ENCODE measurements at places on chromosomes 11 and 22.
A peak's percentile ranks its signal among the peaks of the same experiment; 100 is the strongest.

- peak; percentile 46 for DNase-seq
These were observed 11.2 kb downstream of the TOM1 start for GRCh38 chr22:35310556-35311550.

DNA sequence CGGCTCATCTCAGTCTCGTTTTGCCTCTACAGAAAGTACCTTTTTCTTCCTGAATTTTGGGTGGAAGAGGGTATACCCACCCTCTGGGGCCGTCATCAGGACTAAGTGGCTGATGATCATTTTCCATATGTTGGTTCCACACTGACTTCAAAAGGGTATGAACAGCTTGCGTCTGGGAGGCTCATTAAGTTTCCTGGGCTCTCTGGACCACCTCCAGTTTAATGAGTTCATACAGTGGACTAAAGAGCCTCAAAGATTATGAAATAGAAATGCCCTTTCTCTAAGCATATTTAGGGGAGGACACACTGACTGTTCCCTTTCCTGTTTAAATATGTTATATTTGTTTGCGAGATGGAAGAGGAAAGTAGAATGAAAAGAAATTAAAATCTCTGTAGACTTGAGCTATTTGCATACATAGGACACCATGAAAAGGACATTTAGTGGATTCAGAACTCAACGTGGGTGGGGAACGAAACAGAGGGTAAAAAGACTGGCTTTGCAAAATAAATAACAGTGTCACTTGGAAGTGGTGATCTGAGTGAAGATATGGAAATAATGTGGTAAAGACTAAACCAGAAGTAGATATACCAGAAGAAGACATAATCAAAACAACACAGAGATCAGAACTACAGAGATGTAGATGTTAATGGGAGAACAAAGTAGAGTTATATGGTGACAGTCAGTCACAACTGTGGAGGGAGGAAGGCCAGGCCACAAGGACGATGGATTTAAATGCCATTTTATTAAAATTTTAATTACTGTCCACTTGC, 18.7 kb downstream of the LDLRAD3 start:
- DNase-seq, result no peak

- no peak for DNase-seq
These were observed 29.6 kb downstream of the MARK2 start for GRCh38 chr11:63868399-63869064.

- no peak for DNase-seq
These were observed 133.8 kb downstream of the JRKL start for GRCh38 chr11:96523656-96524055.

DNA sequence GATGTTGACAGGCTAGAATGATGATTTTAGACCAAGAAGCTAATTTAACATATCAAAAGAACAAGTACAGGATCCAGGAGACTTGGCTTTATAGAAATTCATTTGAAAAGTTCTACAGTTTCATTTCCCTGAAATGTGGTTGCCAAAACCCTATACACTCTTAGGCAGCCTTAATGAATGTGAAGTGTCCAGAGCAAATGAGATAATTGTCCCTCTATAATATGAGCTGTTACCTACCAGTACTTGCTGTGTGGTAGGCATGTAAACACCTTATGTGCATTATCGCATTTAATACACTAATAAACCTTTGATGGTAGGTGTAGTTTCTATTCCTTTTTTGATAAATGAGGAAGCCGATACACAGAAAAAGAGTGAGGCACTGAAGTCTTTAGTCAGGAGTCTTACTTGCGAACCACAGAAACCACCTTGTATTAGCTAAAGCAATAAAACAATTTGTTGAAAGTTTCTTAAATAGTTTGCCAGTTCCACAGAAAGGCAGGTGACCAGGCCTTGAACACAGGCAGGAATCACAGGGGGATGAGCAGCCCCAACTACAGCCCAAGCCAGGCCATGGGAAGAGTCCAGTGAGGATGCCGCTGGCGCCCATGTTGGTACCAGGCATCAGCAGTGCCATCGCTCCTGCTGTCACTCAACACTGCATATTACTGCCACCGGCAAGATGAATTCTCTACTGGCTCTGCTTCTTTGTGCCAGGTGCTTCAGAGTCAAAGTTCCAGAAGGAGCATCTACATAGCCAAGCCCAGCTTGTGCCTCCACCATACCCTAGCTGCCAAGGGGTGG, 81.7 kb downstream of the SWAP70 start:
- no peak for DNase-seq

DNA sequence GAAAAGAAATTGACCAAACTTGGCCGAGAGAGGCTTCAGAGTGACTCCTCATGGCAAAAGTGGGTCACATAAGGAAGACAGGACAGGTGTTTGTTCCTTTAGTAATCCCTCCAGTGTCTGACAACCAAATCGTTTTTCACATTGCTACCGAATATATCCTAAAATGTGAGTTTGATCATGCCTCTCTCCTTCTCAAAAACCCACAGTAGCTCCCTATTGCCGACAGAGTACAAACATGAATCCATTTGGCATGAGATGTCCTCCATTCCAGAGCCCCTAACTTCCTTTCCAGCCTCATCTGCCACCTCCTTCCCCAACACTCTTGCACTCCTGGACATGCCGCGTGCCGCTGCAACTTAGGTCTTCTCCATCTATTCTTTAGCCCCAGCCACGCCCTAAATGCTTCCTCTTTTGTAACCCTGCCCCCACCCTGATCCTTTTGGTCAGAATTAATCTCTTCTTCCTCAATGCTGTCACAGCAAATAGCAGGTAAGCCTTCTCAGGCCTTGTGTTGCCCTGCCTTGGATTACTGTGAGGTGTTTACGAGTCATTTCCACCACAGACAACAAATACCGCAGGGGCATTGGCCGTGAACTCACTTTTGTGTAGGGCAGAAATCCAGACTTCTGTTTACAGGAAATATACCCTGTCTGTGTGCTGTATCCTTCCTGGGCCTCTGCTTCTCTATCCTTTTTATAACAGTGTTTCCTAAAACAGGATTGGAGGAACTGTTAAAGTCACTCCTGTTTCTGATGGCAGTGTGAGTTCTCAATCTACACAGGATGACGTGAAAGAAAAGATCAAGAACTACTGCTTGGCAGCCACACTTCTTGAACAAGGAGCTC, 66.0 kb upstream of the FTH1 start:
- DNase-seq, result peak; percentile 10

GRCh38 chr11:12853652-12854296, 155.3 kb upstream of the RASSF10 start:
- no peak for DNase-seq

DNA sequence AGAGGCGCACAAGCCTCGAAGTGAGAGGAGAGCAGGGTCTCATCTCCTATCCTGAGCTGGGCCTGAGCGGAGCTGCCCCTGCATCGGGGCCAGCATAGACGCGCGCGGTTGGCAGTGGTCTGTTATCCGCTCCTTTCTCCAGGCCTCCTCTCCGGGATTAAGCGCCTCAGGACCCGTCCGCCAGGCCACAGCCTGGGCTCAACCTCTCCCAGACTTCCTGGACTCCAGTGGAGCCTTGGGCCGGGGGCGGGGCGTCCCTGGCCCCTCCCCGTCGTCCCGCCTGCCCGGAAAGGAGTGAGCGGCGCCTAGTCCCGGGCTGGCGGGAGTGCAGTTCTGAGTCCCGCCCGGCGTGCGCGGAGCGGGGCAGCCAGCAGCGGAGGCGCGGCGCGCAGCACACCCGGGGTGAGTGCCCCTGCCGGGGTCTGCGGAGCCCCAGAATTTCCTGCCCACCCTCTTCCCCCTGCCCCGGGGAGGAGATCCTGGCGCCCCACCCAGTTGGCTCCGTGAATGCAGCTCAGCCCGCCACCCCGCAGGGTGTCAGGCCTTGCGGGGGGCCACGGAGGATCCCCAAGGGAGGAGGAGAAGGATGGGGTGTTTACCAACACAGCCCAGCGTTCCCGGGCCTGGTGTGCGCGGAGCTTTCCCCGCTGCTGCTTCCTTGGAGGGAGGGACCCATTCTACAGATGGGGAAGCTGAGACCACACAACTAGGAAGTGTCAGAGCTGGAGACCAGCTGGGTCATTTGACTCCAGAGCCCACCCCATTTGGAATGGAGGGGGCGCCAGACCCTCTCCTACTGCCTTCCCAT, at the start of gene TCIRG1:
TSS of gene TCIRG1 (plus strand) at position 308 of the 808 bp plus-strand sequence. CDS start 2,247 bp downstream, outside the sequence.
- DNase-seq, result peak; percentile 82

DNA sequence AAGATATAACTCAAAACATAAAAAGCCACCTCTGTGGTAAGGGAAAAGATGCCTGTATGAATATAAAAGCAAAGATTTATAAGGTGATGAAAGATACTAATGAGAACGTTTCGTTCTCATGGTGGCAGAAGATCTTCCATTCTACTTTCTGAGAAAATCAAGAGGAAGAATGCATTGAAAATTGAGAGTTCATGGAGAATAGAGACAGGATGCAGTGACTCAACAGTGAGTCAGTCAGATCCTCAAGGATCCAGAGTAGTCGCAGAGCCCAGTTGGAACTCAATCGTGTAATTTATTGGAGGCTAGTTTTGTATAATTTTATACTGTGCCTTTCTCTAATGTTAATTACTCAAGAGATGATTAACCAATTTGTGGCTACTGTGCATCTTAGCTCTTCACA, 73.3 kb downstream of the ENTHD1 start:
- DNase-seq, result no peak

GRCh38 chr11:123478352-123478987, 48.4 kb downstream of the GRAMD1B start:
- peak; percentile 70 for DNase-seq

DNA sequence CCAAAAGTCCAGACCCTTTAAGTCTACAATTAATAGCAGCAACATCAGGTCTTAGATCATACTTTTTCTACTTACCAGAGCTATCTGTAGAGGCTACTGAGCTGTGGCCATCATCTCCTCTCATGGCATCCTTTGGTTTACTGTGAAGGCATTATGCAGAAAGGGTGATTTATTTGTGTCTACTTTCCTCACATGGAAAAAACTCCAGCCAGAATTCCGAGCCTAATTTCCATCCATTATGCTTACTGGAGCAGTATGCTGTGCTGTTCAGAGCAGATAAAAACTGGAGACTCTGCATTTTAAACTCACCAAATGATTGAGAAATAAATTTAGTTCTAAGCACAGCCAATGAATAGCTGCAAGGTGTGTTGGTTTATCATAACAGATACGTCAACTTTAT, 581.8 kb downstream of the ETS1 start:
- DNase-seq, result no peak

DNA sequence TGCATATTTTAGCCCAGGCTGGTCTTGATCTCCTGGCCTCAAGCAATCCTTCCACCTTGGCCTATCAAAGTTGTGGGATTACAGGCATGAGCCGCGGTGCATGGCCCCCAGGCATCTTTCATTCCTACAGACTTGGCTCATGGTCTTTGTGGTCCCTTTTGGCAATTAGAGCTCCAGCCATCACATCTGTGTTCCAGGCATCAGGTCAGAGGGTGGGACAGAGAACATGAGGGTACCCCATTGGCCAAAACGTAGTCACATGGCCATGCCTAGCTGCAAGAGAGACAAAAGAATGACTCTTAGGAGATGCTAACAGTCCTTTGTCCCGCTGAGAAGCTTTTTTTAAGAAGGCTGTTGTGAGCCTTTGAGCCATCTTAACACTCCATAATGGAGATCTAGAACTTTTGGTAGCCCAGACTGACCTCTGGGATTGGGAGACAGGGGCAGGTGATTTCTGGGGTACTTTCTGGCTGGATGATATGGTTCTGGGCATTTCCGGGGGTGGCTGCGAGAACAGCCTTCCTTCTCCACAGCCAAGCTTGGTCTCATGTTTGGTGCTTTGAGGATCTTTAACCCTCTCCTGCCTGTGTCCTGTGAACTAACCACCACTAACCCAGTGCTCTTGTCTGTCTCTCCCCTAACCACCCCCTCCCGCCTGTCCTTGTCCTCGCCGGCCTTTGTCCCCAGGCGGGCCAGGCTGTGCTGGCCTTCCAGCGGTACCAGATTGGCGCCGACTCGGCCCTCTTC, 18.4 kb upstream of the TAB1 start:
- DNase-seq, result no peak

- no peak for DNase-seq
These were observed 51.5 kb upstream of the FGF3 start for GRCh38 chr11:69870766-69871165.

DNA sequence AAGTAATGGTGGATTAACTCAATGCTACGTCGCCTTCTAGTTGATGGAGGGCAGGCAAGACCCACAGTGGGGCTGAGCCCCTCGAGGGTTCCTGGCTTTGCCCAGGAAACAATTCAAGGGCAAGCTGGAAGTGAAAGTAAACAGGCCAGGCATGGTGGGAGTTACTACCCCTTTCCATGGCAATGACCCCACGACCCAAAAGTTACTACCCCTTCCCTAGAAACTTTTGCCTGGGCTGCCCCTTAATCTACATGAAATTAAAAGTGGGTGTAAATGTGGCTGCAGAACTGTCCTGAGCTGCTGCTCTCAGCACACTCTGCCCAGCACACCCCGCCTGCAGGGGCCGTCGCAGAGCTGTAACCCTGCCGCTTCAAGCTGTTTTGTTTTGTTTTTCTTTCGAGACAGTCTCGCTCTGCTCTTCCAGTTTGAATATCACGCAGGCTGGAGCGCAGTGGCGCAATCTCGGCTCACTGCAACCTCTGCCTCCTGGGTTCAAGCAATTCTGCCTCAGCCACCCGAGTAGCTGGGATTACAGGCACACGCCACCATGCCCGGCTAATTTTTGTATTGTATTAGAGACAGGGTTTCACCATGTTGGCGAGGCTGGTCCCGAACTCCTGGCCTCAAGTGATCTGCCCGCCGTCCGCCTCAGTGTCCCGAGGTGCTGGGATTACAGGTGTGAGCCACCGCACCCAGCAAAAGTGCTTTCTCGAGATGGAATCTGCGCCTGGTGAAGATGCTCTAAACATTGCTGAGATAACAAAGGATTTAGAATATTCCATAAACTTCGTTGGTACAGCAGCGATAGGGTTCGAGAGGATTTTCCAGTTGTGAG, 5.9 kb upstream of the RNH1 start:
- DNase-seq, result no peak

- no peak for DNase-seq
These were observed 9.0 kb downstream of the MB start for GRCh38 chr22:35608088-35608487.

DNA sequence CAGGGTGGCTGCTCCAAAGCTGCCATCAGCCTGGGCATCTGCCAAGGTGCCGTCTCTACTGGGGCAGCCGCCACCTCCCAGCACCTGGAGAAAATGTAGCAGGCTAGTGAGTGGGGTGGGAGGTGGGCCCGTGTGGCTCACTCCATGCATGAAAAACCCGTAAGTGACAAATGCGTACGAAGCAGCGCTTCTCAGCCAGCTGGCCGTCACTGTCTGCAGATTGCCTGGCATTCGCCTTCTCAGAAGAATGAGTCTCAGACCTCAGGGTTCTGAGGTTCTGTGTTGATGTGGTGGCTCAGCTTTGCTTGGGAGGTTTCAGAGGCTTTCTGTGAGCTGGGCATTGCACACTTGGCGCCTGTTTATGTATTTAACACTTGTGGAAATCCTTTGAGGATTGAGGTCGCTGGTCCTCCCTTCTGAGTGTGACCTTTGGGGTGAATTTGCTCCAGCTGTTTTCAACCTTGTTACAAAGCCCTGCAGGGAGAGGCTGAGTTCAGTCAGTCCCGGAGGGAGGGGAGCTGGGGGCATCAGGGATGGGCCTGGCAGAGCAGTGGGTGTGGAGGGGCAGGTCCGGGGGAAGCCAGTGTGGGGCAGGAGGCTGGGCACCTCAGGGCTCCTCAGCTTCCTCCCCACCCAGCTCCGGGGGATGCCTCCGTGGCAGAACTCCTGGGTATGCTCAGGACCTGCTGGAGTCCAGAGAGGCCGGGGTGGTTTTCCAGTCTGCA, 977.0 kb downstream of the TBC1D22A start:
- no peak for DNase-seq
